Left lung (tissue), 14 donors: ENCODE measurements at places on chromosomes 4 and X.

DNA sequence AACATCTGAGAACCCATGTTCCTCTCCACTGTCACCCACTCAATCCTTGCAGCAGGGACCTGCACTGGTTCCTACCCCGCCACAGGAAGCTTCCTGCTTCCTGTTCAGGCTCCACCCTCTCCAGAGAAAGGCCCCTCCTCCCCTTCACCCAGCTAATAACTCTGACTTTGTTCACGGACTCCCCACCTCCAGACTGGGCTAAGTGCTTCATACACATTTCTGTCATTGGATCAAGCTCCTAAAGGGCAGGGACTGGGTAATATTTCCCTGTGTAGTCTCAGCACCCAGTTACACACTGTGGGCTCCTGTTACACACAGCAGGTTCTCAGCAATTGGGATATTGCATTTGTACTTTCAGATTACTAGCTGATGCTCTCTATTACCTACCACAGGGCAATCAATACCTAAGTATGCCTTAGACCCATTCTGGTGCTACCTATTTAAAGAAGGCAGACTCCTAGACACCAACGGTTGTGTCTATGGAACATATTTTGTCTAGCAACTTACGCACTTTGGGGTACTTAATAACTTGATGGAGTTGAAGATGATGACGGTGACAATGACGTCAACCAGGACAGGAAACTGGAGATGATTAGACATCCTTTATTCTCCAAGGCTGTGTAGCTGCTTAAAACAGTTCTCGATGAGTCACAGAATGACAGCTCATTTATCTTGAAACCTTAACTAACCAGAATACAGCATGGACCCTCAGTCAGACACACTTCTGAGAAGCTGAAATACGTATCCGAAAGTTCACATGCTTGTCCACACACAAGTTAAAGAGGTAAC, 58.1 kb downstream of the MAML3 start:
- peak; percentile 63 for DNase-seq

DNA sequence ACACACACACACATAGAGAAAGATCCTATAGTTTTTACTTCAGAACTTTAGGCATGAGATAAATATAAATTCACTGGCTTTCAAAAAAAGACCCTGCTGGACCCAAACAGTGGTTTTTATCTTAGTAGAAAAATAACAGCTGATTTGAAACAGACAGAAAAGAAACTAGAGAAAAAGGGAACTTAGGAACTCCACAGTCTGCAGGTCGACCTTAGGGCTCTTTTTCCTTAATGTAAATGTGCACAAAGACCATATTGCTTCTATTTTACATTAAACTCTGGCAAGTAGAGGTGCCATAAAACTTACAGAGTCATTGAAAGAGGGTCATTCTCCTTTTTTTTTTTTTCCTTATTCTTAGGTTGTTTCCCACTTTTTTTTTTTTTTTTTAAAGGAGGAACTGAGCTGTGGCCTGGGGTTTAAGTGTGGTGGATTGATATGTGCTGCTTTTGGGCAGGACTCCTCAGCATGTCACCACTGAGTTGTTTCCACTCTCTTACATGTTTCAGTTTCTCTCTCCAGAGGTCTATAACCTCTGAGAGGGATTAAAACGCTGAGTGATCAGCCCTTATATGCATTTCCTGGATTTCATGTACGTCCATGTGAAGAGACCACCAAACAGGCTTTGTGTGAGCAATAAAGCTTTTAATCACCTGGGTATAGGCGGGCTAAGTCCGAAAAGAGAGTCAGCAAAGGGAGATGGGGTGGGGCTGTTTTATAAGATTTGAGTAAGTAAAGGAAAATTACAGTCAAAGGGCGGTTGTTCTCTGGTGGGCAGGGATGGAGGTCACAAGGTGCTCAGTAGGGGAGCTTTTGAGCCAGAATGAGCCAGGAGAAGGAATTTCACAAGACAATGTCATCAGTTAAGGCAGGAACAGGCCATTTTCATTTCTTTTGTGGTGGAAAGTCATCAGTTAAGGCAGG, 70.8 kb upstream of the PACRGL start:
- no peak for DNase-seq

DNA sequence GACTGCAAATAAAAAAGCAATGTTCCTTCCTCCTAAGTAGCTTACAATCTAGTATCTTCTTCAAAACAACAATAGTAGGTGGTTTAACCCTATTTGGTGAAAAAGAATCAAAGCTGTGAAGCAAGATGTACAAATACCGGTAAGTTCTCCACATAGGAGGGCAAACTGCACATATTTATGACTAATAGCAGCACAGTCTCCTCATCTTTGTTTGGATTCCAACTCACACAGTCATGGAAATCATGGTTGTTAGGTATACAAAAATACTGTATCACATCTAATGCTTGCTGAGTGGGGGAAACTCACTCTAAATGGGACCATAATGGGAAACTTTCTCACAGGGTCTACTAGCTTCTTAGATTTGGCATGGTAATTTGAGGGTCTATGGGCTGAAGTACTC, 597.2 kb downstream of the INPP4B start:
- no peak for DNase-seq

DNA sequence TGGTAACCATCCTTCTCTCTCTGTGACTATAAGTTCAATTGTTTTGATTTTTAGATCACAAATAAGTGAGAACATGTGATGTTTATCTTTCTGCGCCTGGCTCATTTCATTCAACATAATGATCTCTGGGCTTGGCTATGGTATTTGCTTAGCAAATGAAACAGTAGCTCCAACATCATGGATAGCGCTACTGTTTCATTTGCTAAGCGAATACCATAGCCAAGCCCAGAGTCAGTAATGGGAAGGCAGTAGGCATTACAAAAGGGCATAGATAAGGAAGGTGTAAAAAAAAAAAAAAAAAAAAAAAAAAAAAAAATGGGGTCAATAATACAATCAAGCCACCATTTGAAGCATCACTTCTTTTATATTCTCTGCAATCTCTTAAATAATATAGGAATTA, 469.0 kb upstream of the ATOH1 start:
- no peak for DNase-seq

DNA sequence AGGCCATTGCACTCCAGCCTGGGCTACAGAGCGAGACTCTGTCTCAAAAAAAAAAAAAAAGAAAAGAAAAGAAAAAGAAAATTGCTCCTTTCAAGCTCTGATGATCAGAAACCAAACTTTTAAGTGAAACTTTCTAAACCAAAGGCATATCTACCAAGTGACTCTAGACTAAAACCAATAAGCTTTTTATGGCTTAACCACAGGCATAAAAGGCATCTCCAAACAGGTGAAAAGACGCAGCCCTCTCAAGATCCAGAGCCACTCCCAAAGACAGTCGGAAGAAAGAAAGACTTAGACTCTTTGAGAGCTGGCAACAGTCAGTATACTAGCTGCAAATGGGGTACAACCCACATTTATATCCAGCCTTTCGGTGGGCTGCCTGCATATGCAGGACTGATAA, 117.1 kb upstream of the AP1S2 start:
- DNase-seq: no peak

GRCh38 chr4:37839426-37839825, 12.9 kb downstream of the PGM2 start:
- DNase-seq: no peak

DNA sequence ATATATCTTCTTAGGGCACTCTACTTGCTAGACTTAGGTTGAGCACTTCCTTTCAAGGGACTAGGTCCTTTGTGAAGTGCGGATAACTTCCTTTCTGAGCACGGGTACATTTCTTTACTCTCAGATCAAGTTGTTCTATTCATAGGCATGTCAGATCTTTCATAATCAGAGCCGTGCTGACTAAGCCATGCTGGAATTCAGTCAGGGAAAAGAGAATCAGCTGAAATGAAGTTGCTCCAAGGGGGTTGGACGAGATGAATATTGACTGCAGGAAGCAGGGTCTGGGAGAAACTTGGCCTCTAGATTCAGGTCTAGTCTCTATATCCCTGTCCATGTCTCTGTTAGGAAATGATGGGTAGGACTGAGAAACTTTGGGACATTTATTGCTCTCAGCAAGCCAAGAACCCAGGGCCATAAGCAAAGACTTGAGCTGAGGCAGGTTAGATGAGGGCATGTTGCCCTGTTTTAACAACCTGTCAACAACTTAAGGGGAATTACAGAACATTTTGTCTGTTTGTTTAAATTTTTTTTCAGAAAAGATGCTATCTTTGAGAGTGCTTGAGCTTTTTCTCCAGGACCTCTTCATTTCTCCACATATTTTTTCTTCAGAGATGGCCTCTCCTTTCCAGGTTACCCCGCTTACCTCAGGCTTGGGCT, 28.3 kb downstream of the AREG start:
- no peak for DNase-seq

- no peak for DNase-seq
Measured at GRCh38 chrX:112368371-112368770, 285.8 kb upstream of the TRPC5 start.

GRCh38 chrX:12936947-12937346, 30.5 kb downstream of the TLR8 start:
- DNase-seq: no peak

GRCh38 chrX:154488336-154489075, 1.9 kb downstream of the SLC10A3 start:
- no peak for DNase-seq

- DNase-seq: no peak
Measured at GRCh38 chrX:133412246-133412645, 3.0 kb downstream of the GPC4 start.

GRCh38 chr4:54837576-54838140, 179.9 kb downstream of the KIT start:
- DNase-seq: no peak

GRCh38 chr4:3487861-3488260, 24.8 kb downstream of the DOK7 start:
- DNase-seq: no peak

DNA sequence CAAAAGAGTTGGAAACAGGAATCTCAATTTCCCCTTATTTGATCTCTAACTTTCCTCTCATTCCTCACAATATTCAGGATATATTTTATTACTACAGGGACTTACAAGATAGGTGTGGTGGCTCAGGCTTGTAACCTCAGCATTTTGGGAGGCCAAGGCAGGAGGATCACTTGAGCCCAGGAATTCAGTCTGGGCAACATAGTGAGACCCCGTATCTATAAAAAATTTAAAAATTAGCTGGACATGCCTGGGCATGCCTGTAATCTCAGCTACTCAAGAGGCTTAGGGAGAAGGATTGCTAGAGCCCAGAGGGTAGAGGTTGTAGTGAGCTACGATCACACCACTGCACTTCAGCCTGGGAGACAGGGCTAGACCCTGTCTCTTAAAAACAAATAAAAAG, 200.4 kb downstream of the CAMK2D start:
- no peak for DNase-seq

DNA sequence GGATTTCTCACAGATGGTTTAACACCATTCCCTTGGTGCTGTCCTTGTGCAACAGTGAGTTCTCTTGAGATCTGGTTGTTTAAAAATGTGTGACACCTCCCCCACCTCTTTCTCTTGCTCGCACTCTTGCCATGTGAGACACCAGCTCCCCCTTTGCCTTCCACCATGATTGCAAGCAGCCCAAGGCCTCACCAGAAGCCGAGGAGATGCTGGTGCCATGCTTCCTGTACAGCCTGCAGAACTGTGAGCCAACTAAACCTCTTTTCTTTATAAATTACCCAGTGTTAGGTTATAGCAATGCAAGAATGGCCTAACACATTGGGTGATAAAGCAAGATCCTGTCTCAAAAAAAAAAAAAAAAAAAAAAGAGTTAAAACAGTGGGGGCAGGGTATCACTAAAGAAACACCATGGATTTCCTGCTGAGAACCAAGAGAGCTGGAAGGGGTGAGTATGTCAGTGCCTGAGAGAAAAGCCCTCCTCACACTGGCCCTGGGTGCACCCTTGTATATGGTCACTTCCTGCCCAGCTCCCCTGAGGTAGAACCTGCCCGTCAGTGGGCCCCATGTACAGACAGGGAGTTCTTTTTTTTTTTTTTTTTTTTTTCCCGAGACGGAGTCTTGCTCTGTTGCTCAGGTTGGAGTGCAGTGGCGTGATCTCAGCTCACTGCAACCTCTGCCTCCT, 46.4 kb downstream of the APOO start:
- no peak for DNase-seq

- DNase-seq: no peak
Measured at GRCh38 chr4:55446578-55446922, 50.8 kb downstream of the TMEM165 start.
